ENCODE measurements at places on chromosomes 7 and 10.

DNA sequence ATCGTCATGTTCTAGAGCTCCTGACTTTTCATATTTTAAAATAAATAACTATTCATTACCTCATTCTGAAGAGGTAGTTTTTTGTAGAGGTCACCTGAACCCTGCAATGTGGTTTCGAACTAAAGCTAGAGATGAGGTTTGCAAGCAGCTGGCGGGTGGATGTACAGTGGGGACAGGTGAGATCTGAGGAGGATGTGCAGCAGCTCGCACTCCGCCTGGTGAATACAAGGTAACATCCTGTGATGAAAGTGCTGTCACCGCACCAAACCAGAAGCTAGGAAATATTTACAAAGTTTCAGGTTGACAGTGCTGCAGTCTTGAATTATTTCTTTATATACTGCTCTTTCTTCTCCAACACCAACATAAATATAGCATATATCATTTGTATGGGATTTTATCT is 26.5 kb downstream of the NDUFB2 start:
- DNase-seq: no peak

DNA sequence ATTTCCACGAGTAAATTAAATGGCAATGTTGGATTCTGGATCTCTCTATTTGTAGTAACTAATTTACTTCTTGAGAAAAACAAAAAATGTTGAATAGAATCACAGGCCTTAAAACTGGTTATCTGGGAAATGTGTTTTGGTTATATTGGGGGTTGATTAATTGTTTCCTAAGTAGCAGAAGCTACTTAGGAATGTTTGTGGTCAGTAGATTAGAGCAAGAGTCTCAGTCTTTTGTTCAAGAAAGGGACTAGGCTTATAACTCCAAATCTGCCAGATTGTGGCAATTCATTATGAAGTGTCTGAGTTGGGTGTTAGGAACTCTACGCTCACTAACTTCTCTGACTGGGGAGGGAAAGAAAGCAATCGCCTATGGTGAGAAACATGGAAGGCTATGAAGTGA is 244.3 kb upstream of the PHYHIPL start:
- no peak for DNase-seq

GRCh38 chr10:101669181-101669580 is 25.8 kb downstream of the FBXW4 start:
- DNase-seq: no peak

DNA sequence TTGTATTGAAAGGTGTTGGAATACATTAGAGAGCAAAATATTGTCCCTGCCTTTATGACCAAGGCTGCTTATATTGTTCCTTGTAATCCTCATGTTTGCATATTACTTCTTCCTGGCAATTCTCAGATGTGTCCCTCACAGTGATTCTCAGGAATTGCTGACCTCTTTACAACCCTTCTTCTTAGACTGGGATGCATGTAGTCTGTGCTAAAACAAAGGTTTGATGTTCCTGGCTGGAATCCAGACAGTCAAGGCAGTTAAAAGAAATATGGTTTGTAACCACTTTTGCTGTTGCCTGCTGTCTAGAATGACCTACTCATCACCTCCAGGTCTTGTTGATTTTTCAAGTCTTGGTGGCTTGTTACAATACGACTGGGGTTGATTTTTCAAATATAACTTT is 367.6 kb downstream of the HGF start:
- DNase-seq: no peak

DNA sequence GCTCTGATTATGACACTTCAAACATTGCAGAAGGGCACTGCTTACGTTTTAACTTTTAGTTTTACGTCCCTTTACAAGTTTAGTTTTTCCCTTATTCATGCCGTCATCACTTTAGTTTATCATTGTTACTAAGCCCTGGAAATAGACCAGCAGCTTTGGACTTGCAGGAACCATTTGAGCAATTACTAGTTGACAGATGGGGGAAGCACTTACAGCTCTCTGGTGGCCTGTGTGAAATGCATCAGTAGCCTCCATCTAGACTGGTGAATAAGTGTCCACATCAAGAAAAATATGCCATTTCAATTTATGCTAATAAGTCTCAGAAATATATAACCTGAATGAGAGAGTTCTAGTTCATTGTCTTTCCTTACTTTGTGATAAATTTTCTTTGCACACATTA is 194.9 kb upstream of the GRM3 start:
- DNase-seq: no peak

- no peak for DNase-seq
Measured at GRCh38 chr10:23341004-23341403, 3.6 kb downstream of the C10orf67 start.
